ENCODE measurements at places on chromosomes 16 and 17.

- DNase-seq: no peak
Observed at GRCh38 chr16:82999711-83000110, 372.9 kb downstream of the CDH13 start.

DNA sequence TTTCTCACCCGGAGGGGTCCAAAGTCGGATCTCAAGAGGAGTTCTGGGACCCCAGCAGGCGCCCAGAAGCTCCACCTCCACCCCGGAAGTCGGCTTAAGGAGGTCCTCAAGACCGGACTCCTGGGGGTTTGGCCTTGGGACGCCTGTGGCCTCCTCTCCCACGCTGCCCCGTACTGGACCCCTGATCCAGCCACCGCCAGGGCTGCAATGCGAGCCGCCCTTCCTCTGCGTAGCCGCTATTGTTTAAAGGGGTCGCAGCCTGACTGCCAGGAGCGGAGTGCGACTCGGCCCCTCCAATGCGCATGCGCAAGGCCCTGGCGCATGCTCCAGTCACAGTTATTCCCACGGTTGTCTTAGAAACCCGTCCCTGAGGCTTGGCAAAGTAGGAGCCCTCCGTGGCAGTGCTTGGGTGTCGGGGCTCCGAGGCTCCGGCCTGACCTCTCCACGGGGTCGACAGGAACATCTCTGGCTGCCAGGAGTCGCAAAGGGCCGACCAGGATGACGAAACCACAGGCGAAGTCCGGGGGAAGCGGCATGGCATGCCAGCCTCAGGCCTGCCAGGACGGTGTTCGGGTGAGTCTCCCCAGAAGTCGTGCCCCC lies 719.0 kb downstream of the KCNJ18 start:
- no peak for DNase-seq

DNA sequence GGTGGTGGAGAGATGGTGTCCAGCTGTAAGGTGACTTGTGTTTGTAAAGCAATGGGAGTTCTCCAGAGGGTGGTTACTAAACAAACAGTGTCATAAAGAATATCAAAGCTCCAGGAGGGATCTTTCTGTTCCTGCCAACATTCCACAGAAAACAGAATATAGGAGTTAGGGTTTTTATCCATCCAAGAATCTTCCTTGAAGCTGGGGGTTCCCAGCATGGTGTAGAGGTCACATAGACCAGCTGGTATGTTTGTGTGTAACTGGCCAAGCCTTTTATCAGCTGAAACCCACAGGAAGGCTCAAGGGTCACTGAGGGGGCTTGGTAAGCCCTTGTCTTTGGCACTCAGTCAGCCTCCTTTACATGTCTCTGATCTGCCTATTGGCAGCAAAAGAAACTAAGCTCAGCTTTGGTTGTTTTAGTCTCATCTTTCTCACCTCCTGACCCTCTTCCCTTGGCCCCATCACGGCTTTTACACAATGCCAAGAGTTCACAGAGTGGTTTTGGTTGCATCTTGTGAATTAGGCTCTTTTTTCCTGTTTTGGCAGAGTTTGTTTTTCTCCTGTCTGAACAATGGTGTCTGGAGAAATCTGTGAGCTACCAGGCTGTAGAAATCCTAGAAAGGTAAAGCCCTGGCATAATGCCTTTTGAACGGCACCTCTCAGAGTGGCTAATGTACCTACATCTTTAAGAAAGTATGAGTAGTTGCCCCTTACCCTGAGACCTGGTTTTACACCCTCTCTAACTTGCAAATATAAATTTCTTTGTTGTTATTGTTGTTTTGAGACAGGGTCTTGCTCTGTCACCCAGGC lies 4.6 kb downstream of the CNTD1 start:
- no peak for DNase-seq

DNA sequence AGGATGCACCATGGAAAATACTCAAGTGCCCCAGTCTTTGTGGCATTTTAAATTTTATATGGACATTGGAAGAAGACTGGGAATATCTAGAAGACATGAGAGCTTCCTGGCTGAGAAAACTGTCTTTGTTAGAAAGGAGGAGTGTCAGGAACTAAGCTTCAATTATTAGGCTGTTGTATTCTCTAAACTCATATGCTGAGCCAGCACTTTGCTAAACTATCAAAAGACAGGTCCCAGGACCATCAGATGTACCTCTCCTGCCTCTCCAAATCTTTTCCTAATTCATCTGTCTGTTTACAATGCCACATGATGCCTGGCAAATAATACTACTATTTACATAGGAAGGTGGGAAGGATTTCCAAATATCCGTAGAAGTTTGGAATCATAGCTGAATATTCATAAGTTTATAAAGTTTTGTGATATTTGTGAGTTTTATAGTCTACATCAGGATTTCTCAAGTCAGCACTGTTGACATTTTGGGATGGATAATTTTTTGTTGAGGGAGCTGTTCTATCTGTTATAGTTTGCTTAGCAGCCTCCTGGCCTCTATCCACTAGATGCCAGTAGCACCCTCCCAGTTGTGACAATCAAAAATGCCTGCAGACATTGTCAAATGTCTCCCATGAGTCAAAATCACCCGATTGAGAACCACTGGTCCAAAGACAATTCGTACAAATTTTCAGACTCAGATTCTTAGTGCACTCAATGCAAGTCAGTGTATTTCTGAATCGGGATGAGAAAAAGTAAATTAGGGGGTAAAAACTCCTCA lies 61.2 kb upstream of the NETO2 start:
- DNase-seq: no peak

DNA sequence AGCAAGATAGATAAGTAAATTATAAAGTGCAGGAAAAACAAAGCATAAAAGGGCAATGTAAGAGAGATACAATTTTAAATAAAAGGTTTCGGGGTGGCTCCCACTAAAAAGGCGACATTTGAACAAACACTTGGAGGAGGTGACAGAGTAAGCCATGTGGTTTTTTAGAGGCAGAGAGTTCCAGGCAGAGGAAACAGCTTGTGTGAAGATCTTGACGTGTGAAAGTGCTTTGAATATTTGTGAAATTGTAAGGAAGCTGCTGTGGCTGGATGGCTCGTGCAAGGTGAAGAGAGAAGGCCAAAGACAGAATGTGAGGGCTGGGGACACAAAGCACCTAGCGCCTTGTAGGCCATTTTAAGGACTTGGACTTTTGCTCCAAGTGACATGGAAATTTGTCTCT lies 28.6 kb upstream of the HYDIN start:
- no peak for DNase-seq

DNA sequence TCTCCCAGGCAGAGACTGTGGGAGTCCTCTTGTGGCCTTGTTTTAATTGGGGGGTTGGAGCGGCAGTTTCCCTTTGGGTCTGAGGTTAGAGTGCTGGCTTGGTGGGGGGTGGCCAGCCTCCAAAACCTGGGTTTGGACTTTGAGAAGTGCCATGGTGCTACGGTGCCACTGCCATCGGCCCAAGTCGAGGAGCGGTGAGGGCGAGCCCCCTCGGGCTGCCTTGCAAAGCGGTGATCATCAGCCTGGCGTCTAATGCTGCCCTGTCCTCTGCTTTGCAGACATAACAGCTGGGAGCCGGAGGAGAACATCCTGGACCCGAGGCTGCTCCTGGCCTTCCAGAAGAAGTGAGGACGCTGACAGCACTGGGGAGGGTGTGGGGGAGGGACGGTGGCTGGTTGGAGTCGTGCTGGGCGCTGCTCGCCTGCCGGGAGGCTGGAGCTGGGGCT lies 1.2 kb downstream of the CBX2 start:
- DNase-seq: no peak

GRCh38 chr16:66462912-66463311 lies 35.8 kb downstream of the BEAN1 start:
- no peak for DNase-seq

DNA sequence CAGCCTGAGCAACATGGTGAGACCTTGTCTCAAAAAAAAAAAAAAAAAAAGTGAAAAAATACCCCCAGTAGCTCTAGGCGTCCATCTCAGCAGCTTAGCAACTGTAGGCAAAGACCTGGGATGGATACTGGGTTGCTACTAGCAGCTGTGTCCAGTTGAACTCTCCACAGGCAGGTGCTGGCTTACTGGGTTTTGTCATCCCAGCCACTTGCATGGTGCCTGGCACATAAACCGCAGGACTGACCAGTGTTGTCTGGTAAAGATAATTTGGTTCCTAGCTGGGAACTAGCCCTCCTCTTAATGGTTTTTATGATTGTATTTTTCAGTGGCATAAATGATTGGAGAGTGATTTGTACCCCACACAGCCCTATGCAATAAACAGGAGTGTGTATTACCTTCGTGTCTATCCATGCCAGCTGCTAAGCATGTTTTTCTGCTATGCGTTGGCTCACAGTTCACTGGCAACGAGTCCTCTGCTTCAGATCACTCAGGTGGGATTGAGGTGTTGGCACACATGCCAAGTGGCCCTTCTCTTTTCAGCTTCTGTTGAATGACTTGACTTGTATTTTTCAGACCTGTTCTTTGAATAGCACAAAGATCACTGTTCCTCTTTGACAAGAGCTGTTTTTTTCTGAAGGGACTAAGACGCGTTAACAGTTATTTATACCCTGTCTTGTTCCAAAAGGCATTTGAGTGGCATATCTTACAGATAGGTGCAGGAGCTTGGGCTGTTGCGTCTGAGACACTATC lies 352.9 kb downstream of the SNX29 start:
- DNase-seq: no peak

DNA sequence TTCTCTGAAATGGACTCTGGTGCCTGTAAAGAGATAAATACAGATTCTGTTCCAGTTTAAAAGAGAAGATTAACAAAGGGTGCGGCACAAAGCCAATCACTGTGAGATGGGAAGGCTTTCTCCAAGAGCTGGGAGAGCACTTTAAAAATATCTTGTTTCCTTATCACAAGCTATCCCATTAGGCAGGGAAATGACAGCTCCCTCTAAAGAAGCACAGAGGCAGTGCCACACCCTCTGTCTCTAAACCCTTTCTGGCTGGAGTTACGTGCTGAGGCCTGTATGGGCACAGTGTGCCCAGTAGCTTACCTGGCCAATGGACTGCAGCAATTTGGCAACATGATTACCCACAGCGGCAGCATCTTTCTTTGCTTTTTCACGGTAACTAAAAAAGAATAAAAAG lies 9.0 kb upstream of the TERB1 start:
- DNase-seq: no peak

GRCh38 chr17:19265755-19266154 lies 28.6 kb downstream of the EPN2 start:
- no peak for DNase-seq

DNA sequence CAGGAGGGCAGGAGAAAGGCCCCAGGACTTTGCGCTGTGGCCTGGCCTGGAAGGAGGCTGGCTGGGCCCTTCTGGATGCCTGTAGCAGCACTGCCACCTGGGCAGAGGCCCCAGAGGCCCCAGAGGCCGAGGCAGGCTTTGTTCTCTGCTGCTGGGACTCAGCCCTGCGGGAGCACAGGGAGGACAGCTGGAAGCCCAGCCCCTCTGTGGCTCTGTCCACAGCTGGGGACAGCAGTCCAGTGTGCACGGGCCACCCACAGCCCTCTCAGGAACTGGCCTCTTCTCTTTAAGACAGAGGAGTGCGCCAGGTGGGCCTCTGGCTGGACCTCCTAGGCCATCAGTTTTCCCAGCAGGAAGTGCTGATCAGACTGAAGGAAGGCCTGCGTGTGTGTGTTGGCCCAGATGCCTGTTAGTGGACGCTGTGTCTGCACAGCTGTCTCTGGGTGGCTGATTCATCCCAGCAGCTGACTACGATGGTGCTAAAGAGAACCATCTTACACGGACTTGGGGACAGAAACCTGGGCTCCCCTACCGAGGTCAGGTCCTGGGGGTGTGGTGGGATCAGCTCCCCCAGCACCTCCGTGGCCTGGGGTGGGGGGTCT lies 26.9 kb upstream of the ZNF750 start:
- DNase-seq: no peak

GRCh38 chr17:61048376-61049106 lies 351.1 kb upstream of the TBX2 start:
- DNase-seq: no peak

- no peak for DNase-seq
Observed at GRCh38 chr16:82184213-82184612, 14.2 kb upstream of the MPHOSPH6 start.

DNA sequence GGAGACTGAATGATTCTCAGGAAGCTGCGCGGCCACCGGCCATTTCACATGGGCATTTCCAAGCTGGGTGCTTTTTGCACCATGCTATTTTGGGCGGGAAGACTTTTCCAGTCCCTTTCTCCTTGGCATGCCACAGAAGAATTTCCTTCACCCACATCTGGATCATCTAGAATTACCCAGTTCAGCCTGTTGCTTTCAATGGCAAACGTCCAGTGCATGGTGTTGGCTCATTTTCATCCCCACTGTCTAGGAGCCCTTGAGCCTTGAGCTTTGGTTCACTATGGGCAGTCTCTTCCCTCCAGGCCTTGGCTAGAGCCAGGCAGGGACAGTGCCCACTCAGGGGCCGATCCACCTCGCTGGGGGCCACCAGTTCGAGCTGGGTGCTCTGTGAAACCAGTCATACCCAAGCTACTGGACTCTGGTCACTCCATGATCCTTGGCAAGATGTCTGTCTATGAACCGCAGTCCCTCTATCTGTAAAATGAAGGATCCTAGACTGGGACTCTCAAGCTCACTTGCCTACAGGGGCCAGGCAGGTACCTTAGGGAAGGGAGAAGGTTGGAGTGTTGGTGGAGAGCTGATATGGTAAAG lies 71.1 kb downstream of the CYLD start:
- DNase-seq: no peak

DNA sequence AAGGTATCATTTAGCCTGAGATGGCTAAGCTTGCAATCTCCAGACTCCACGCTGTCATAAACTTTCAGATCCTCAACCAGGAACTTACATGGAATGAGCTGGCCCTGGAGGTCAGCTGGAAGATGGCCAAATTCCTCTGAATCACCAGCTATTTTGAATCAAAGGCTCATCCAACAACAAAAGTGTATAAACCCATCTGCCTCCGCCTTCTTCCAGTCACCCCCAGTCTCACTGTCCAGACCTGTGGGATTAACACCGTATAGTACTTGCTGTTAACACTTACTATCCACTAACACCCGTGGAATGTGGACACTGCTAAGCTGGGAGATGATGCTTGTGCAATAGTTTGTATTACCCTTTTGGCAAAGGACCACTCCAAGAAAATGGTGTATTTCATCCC lies 1.9 kb upstream of the LCMT1 start:
- no peak for DNase-seq

- DNase-seq: no peak
Observed at GRCh38 chr17:43905400-43905984, 1.8 kb downstream of the MPP2 start.
